GM23248 (cell line): ENCODE measurements at places on chromosomes 4 and X. TPM values are rescaled to one million over a fixed set of nuclear protein-coding genes. Genes with fewer than 3 reads are reported as not detected.

Gene CYBB
- not detected in 2 replicates for total RNA-seq

Gene PCDH10
- 0.11 TPM in 1 of 2 replicates, not detected in the other for total RNA-seq

Gene RRH
- 0.13 TPM in 1 of 2 replicates, not detected in the other for total RNA-seq

Gene RAB33A
- total RNA-seq: 3.3 and 5.8 TPM in 2 replicates

DNA sequence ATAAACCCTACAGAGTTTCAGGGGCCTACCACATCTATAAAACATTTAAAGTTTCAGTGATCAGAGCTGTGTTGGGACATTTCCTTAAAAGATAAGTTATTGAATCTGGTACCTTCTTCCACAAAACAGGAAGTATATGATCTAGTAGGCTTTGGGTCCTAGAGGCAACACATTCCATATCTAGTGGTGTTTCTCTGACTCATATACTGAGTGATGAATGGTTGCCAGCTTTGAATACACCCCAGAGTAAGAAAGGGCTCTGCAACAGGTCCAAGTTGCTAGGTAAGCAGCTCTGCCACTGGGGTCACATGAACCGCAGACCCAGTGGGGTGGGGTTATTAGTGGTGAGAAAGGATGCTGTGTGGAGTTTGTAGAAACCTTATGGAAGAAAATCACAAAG is 32.4 kb upstream of the BLTP1 start:
- DNase-seq: no peak

- DNase-seq: no peak
These were observed 359.8 kb upstream of the CTSO start for GRCh38 chr4:156313497-156313896.

DNA sequence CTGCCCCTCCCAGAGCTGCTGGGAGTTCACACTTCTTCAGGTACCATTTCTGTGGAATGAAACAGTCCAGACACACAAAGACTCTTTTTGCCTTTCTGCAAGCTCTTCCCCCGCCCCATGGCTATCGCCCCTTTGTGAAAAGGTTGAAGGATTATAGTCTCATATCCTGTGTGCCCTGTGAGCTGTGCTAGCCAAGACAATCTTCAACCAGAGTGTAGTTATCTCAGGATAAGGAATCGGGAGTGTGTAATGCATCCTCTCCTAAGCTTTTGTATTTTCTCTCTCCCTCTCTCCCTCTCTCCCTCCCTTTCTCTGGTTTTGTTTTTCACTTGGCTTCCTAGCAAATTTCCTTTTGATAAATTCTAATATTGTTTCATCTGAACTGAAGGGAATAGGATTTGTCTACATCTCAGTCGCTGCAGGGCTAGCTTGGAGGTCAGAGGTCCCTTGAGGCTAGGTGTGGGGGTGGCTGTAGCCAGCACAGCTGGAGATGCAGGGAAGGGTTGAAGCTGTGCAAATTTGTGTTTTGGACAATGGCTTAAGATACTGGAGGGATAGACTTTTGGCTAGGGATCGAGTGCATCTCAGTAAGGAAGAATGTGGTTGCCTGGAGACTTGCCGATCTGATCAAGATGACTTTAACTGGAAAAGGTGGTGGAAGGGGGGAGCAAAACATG is 74.6 kb upstream of the NALF2 start:
- DNase-seq: no peak

DNA sequence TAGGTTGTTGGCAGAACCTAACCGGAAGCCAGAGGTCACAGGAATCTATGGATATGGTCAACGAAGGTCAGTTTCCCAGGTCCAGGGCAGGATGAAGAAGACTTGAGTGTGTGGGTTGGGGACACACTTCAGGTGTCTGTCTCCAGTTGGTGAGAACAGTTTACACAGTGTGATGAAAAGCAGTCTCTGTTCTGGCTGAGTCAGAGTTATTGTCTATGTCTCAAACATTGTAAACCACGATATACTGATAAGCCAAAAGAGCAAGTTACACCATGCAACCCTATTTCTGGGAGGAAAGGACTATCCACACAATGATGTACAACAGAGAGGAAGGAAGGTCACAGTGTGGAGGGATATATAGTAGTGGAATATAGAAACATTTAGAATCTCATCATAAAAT is 187.1 kb upstream of the C1QTNF7 start:
- DNase-seq: peak; percentile 24

GRCh38 chr4:140637836-140638235 is 69.1 kb upstream of the UCP1 start:
- DNase-seq: peak; percentile 45

- DNase-seq: no peak
These were observed 1181.1 kb upstream of the PCDH7 start for GRCh38 chr4:29538889-29539646.

DNA sequence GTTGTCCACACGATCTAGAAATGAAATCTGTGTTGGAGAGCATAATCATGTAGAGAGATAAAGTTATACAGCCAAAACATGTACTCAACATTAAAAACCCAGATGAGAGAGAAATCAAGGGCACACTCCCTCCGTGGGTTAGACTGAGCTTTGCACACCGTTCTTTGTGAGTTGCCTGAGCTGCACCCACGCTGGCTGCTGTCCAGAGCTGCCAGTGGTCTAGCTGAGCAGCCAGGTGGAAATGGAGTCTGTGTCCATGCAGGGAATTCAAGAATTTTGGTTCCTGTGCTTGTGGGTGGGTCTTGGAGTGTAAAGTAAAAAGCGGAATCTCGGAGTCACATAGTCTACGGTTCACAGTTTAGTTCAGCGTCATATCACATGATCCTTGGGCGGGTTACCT is 84.6 kb downstream of the GPR143 start:
- no peak for DNase-seq

- DNase-seq: no peak
These were observed 143.4 kb downstream of the CPEB2 start for GRCh38 chr4:15145709-15146108.

GRCh38 chr4:27276307-27277073 is 415.8 kb downstream of the STIM2 start:
- no peak for DNase-seq

GRCh38 chr4:12852338-12853307 is 631.5 kb downstream of the RAB28 start:
- DNase-seq: peak; percentile 81

GRCh38 chr4:138948918-138949317 is 66.7 kb upstream of the NOCT start:
- DNase-seq: no peak

- DNase-seq: no peak
These were observed 18.5 kb downstream of the HCCS start for GRCh38 chrX:11129534-11130105.

- no peak for DNase-seq
These were observed 184.2 kb upstream of the GPRIN3 start for GRCh38 chr4:89491761-89492160.

- peak; percentile 47 for DNase-seq
These were observed 687 bp downstream of the CDK16 start for GRCh38 chrX:47218920-47219815.

DNA sequence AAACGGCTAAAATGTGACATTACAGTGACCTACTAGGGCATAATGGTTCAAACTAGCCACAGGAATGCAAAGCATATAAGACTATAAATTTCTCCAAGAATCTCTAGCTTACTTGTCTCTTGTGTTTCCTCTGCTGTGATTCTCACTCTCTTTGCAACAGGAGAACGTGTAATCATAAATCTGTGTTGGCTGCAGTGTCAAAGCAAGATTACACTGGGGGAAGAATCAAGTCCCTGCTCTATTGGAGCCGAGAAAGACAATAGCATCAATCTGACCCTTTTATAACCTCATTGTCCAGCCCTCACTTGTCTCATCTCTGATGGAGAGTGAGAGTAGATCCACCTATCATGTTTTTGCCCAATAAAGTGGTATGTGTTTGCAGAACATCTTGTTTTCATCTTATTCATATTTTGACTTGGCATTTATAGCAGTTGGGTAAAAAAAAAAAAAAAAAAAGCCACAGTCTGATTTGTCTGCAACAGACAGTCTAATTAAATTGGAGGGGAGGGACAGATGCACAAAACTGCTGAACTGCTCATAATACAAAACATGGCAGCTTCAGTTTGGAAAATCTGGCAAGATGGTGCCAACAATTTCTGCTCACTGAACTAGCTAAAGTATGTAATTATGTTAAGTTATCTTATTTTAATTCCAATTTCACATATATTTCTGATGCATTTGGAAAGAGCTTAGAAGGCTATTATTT is 165.0 kb upstream of the GABRA2 start:
- no peak for DNase-seq

- DNase-seq: peak; percentile 51
These were observed 96.5 kb downstream of the HDAC8 start for GRCh38 chrX:72475952-72476668.

GRCh38 chrX:49184294-49185281 is 1.6 kb downstream of the PRICKLE3 start:
- peak; percentile 92 for DNase-seq
